AG20443 (cell line): ENCODE measurements at places on chromosomes 3 and 15.

DNA sequence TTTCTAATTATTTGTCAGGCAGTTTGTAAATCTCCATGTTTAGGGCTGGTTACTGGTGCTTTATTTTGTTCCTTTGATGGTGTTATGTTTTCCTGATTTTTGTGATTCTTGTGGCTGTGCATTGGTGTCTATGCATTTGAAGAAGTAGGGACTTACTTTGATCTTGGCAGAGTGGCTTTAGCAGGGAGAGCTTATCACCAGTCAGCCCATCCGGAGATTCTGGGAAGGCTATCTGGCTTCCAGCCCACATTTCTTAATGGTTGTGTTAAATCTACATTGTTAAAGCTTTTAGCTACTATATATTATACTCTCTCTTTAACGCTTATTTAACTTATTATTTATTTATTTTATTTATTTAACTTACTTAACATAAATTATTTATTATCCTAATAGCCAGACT, 35.1 kb downstream of the FBXL2 start:
- DNase-seq, result no peak

DNA sequence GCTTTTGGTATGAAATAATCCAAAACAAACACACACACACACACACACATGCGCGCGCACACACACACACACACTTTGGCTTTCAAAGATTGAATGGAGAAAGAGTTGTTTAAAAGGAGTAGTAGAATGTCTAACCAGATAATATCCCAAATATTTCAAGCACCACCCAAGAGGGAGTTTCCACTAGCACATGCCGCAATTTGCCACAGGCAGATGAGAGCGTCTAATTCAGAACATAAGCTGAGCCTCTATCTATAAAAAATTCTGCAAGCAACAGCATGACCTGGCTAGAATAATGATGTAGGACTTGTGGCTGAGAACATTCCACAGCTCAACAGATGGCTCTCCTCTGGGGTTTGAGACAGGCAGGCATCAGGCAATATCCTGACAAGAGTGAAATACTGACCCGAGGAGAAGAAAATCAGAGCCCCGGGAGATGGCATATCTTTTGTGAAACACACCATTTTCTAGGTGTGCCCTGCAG, 302.5 kb upstream of the GADL1 start:
- DNase-seq, result peak; percentile 84

DNA sequence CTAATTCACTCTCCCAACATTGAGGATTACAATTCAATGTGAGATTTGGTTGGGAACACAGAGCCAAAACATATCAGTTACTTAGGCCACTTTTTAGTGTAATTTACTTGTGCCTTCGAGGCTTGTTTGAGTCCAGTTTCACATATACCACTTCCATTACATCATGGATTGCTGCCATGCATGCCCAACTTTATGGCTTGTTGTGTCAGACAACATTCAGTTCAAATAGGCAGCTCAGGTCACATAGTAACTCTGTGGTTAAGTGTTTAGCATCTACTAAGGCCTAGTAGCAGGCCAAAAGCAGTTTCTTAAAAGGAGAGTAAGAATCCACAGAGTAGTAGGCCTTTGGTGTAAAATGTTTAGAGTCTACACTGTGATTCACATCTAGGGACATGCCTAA, 164.3 kb upstream of the GMNC start:
- no peak for DNase-seq

DNA sequence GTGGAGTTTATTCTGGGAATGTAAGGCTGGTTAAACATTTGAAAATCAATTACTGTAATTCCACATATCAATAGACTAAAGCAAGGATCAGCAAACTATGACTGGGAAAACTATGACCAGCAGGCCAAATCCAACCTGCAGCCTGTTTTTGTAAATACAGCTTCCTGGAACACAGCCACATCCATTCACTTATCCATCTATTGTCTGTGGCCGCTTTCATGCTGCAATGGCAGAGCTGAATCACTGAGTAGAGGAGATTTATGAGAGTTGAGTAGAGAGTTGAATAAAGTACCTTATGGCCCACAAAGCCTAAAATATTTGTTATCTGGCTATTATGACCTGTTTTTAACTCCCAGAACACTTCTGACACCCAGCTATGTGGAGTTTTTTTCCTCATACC, 12.2 kb downstream of the MYLK start:
- no peak for DNase-seq

DNA sequence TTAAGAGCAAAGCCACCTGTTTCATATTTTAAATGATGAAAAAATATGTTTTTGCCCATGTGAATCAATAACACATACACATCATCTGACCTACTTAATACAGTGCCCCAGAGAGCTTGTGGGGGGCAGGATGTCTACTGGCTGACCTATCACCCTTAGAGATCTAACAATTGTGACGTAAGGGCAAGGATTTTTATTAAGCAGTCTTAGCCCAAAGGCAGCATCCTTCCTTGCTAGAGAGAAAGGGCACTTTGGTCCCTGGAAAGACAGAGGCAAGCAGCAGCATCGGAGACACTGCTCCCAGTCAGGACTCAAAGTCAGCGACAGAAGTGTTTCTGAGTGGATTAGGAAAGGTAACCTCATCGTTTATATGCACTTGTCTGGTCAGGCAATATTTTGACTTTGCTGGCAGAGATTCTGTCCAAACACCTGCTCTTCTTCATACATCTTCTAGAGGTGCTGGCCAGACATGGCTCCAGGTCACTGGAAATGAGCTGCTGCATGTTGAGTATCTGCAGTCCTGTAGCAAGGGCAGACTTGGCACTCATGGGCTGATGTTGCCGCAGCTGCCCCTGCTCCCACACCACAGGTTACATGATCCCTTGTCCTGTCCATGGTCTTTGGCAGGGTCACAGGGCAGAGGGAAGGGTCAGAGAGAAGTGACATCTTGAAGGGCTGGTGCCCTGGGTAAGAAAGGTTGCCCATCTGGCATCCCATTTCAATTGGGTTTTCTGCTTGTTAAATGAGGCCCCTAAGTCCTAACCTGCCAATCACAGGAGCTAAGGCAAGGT, 1.8 kb downstream of the CXCR6 start:
- DNase-seq, result no peak

DNA sequence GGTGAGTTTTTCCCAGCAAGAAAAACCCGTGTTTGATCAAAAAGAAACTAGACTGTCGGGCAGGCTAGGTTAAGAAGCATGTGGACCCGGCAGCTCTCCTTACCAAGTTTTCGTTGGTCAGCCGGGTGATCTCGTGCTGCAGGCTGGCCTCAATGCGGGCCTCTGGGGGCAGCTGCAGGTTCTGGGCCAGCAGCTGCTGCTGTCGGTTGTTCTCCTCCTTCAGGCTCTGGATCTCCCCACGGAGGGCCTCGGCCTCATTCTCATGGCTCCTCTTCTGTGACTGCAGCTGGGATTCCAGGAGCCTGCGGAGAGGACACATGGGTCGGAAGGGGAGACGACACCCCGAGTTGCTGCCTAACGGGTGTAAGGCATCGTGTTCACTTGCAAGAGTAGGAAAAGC, 44.5 kb upstream of the MYO5C start:
- DNase-seq, result no peak

DNA sequence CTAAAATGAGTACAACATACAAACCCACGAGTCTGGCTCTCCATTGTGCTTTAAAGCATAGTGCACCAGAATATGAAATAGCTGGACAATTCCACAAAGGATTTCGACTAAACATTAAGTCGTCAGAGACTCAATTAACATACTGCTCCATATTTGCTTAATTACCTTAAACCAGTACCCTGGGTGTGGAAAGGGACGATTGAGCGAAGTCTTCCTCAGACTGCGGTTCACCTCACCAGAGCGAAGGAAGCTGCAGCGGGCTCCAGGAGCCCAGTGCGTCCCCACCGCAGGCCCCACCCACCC, 218 bp upstream of the TRPC1 start:
- DNase-seq, result no peak

DNA sequence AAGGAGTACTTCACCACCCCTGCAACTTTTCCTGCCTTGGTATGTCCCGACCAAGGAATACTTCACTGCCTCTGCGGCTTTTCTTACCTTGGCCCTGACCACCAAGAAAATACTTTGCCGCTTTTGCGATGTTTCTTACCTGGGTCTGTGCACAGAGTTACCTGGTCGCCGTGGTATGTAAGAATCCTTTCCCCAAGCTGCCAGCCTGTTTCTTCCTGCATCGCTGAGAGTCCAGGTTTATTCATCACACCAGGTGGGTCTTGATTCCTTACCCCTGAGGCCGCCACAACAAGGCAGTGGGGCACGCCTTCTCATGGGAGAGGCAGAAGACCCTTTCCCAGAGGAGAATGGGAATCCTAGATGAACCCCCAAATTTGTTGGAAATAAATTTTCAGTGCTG, 511.3 kb downstream of the EDEM1 start:
- no peak for DNase-seq

DNA sequence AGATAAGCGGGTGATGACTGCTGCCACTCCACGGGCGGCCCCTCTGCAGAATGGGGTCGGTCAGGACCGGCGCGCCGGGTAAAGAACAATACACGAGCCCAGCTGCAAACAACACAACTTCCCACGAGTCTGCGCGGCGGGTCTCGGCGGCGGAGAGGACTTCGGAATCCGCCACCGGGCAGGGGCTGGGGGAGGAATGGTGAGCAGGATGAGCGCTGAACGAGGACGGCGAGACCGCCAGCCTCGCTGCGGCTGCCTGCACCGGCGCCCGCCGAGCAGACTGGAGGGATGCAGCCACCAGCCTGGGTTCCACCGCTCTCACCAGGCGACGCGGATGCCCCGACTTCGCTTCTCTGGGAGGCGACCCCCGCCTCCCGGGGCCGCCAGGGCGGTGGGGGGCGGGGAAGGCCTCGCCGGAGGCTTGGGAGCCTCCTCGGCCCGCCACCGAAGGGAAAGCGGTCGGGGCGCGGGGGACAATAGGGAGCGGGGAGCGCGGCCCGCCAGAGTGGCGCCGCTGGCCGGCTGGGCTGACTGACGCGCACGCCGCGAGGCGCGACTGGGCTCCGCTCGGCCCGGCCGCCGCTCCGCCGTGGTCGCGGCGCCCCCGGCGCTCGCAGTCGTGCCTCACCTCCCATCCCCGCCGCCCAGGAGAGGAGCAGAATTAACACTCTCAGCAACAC, 515 bp downstream of the ADAM10 start:
- peak; percentile 61 for DNase-seq

DNA sequence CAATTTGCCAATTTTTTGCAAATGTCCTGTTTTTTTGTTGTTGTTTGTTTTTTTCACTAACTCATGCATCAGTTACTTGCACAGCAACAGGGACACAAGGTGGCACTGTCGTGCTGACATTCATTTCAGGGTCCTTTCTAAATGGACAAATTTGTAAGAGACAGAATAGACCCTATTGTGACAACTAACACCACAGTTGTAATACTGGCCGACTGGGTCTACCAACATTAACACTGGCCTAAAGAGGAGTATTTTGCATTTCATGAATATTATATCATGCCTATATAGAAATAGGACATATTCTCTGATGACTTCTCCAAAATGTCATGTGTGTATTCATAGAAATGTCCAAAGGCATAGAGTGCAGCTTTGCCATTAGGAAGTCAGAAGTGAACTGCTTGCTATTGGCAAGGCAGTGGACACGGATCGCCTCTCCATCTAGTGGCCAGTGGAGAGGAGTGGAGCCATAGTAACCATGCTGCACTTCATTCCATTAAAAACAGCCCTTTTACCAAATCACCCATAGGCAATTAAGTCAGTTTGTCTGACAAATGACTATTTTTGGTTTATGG, 54.8 kb downstream of the ZBTB20 start:
- peak; percentile 79 for DNase-seq

DNA sequence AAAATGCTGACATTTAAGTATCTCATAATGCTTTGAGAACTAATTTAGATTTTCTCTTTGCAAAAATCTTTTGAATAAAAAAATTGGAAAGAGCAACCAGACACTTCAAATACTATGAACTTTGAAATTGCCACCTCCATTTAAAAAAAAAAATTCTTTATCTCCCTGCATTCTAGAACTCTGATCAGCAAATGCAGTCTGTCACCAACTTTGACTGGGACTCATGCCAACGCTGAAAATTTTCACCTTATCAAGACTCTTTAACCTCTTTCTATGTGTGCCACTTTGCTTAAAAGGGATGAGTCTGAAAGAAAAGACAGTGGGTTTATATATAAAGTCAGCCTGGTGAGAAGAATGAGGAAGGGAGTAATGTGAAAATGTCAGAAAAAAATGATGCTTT, 191.2 kb upstream of the ARPP21 start:
- no peak for DNase-seq

GRCh38 chr3:100082714-100083113, 31.6 kb downstream of the FILIP1L start:
- DNase-seq, result no peak
